ENCODE measurements at places on chromosomes 2 and 18. TPM values are rescaled to one million over a fixed set of nuclear protein-coding genes. Genes with fewer than 3 reads are reported as not detected.

DNA sequence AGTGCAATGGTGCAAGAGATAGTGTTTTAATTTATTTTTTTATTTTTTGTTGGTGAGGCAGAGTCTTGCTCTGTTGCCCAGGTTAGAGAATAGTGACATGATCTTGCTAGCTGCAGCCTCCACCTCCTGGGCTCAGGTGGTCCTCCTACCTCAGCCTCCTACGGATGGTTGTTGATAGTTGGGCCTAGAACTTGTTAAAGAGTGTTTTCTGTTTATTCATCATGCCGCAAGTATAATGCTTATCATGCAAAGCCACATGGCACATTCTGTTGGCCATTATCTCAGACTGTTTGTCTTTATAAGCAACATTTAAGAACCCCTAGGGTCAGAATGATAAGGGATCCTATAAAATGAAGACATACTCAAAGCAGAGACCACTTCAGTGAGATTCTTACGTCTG, 1.7 kb downstream of the UGGT1 start:
- no peak overlapping the region for H3K27ac ChIP-seq
- peaks cover 23% of the 10 kb centered on the region for H3K4me1 ChIP-seq
- no peak overlapping the region for H3K4me3 ChIP-seq
- no peaks in the 10 kb centered on the region for H3K27me3 ChIP-seq

DNA sequence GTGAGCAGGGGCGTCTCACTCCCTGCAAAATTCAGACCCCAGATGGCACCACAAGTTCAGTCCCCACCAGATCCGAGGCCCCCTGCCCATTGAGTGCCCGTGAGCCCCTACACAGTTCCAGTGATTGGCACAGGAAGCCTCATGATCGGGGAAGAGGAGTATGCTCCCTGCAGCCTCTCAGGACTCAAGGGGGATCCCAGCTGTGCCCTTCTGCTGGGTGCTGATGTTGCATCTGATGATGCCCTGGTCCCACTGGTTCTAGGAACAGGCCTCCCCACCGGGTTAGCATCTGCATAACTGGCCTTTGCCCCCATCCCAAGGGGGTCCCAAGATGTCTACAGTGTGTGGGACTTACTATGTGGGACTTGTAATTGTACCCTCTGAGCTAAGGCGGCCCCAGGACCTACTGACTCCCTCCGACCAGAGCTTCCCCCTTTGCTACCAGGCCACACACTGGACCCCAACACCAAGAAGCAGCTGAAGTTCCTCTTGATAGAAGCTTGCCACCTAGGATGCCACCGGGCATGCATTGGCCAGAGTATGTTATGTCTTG, 8.6 kb downstream of the ALPG start:
- DNase-seq = no peak
- H3K27me3 ChIP-seq = no peaks in the 10 kb centered on the region
- no peak overlapping the region for H3K27ac ChIP-seq
- peaks cover 14% of the 10 kb centered on the region for H3K4me1 ChIP-seq

- DNase-seq = no peak
- no peak overlapping the region for H3K27ac ChIP-seq
- H3K4me3 ChIP-seq = no peak overlapping the region
These were observed 270.0 kb downstream of the METTL4 start for GRCh38 chr18:2301316-2301715.

GRCh38 chr2:119429225-119429981, 2.3 kb upstream of the TMEM37 start:
- no peaks in the 10 kb centered on the region for H3K36me3 ChIP-seq
- DNase-seq = no peak
- H3K4me3 ChIP-seq = no peak overlapping the region

- no peaks in the 10 kb centered on the region for H3K4me1 ChIP-seq
- H3K27me3 ChIP-seq = peaks cover 13% of the 10 kb centered on the region
- no peak for DNase-seq
- H3K4me3 ChIP-seq = no peak overlapping the region
- no peaks in the 10 kb centered on the region for H3K36me3 ChIP-seq
These were observed 162.9 kb upstream of the AGAP1 start for GRCh38 chr2:235330775-235331451.

DNA sequence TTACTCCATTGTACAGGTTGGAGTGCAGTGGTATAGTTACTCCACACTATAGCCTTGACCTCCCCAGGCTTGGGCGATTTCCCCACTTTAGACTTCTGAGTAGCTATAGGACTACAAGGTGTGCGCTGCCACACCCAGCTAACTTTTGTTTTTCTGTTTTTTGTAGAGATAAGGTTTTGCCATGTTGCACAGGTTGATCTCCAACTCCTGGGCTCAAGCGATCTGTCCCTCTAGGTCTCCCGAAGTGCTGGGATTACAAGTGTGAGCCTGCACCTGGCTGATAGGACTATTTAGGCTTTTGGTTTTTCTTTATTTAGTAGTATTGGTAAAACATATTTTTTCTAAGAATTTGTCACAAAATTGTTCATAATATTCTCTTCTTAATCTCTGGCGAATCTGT, 121.7 kb downstream of the PHLPP1 start:
- no peak overlapping the region for H3K4me3 ChIP-seq
- no peaks in the 10 kb centered on the region for H3K36me3 ChIP-seq
- no peaks in the 10 kb centered on the region for H3K27me3 ChIP-seq
- DNase-seq = no peak
- peaks cover 3% of the 10 kb centered on the region for H3K4me1 ChIP-seq
- H3K27ac ChIP-seq = no peak overlapping the region

GRCh38 chr2:46780801-46781445, 134.7 kb downstream of the MCFD2 start:
- H3K4me1 ChIP-seq = peaks cover 58% of the 10 kb centered on the region
- H3K4me3 ChIP-seq = no peak overlapping the region
- DNase-seq = no peak

- H3K36me3 ChIP-seq = peaks cover 28% of the 10 kb centered on the region
- H3K27me3 ChIP-seq = peaks cover 8% of the 10 kb centered on the region
- H3K4me3 ChIP-seq = no peak overlapping the region
- H3K27ac ChIP-seq = no peak overlapping the region
- DNase-seq = no peak
These were observed 16.0 kb downstream of the ASPRV1 start for GRCh38 chr2:69945441-69945840.

- H3K27ac ChIP-seq = no peak overlapping the region
- H3K4me1 ChIP-seq = no peaks in the 10 kb centered on the region
- no peak for DNase-seq
- H3K36me3 ChIP-seq = no peaks in the 10 kb centered on the region
These were observed 113.6 kb upstream of the ATP8B1 start for GRCh38 chr18:57916684-57917083.

DNA sequence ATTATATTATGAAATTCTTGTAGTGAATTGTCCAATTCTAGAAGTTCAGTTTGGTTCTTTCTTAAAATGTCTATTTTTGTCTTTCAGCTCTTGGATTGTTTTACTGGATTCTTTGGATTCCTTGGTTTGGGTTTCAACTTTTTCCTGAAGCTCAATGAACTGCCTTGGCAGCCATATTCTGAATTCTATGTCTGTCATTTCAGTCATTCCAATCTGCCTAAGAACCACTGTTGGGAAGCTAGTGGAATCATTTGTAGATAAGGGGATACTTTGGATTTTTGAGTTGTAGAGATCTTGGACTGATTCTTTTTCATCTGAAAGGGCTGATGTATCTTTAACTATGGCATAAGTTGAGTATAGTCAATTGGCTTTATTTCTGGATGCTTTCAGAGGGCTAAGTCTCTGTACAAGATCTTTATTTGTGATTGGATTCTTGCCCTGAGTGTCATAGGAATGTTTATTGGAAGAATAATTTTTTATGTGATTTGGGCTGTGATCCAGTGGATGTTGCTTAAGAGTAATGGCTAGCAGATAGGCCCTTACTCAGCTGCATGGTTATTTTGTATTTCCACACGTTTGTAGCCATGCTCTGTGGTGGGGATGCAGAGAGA, 42.3 kb downstream of the SERPINB7 start:
- no peak for DNase-seq
- H3K36me3 ChIP-seq = no peaks in the 10 kb centered on the region
- no peaks in the 10 kb centered on the region for H3K4me1 ChIP-seq
- H3K27ac ChIP-seq = no peak overlapping the region
- peaks cover 6% of the 10 kb centered on the region for H3K27me3 ChIP-seq

GRCh38 chr2:182715121-182715891, 751 bp upstream of the DNAJC10 start:
- peak overlapping the region; percentile 92 for H3K27ac ChIP-seq
- no peaks in the 10 kb centered on the region for H3K27me3 ChIP-seq
- peaks cover 4% of the 10 kb centered on the region for H3K36me3 ChIP-seq
- peaks cover 24% of the 10 kb centered on the region for H3K4me1 ChIP-seq
- no peak for DNase-seq

GRCh38 chr2:156562124-156562523, 125.9 kb downstream of the GPD2 start:
- DNase-seq = no peak
- no peaks in the 10 kb centered on the region for H3K4me1 ChIP-seq
- H3K36me3 ChIP-seq = peaks cover 23% of the 10 kb centered on the region
- no peaks in the 10 kb centered on the region for H3K27me3 ChIP-seq

DNA sequence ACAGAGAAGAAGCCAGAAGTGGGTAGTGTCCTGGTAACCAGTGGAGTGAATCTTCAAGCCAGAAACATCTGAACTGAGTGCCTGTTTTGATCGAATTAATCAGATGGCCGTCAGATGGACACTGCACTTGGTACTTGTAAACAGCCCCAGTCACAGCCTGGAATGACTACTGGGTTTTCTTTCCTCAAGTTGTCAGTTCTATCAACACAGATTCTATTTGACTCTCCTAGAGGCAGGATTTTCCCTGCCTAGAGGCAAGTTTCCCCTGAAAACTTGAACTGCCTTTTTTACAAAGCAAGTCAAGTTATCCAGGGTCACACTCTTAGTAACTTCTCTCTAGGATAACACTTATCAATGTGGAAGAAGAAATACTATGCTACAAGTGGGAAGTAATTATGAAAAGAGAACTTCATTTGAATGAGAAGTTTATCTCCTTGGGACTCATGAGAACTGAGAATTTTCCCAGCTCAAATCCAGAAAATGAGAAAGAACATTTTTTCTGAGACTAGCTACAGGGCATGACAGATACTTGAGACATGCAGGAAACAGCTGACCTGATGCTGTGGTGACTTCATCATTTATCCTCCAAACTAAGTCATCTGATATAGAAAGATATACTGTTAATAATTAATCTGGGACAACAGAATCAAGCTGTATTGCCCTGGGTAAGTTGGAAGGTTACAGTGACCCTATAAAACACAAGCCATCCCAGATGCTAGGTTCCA, 36.0 kb downstream of the SULT1C2 start:
- H3K27ac ChIP-seq = no peak overlapping the region
- H3K27me3 ChIP-seq = no peaks in the 10 kb centered on the region
- no peaks in the 10 kb centered on the region for H3K36me3 ChIP-seq

The RAPGEF4 gene
- total RNA-seq = 3.7 TPM

The DNAH7 gene
- 0.83 TPM for total RNA-seq

The COPS8 gene
- 94.1 TPM for total RNA-seq

The CYTIP gene
- total RNA-seq = 2.6 TPM

The CROCC2 gene
- total RNA-seq = not detected
